ENCODE measurements at places on chromosomes 6 and 20.
A peak's percentile ranks its signal among the peaks of the same experiment; 100 is the strongest.

- DNase-seq = no peak
Measured at GRCh38 chr6:127796713-127797112, 104.1 kb downstream of the THEMIS start.

GRCh38 chr6:37525460-37526357, 26.0 kb upstream of the CCDC167 start:
- peak; percentile 30 for DNase-seq

DNA sequence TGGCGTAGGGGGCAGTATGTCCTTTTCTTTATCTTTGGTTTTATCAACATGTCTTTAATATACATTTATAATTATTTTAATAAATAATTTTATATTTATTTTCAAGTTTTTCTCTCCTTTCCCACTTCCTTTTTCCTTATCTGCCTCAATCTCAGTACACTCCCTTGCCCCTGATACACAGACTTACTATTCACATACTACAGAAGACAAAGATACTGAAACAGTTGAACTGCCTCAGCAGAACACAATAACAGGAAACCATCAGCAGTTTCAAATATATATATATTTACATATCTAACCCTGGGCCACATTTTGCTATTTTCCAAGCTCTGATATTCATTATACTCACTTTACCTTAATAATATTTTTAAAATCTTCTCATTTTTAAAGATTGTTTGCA, 19.8 kb downstream of the IBTK start:
- no peak for DNase-seq

DNA sequence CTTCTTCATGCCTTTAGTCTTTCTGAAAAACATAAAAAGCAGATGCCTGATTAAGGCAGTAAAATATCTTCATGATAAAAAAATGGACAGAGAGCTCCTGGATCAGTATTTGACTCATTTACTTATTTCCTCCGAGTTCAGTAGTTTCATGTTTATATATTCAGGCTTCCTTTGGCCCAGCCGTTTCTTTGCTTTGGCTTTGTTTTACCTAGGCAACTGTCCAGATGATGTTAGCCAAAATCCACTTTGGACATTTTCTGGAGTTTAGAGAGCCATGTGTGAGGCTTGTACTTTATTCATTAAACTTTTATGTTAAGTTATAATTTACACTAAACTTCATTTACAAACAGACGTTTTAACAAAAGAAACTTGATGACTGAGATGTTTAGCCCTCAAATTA, 307.1 kb upstream of the RSPO3 start:
- DNase-seq = peak; percentile 65

GRCh38 chr20:24872291-24873024, 76.6 kb upstream of the CST7 start:
- DNase-seq = no peak

- no peak for DNase-seq
Measured at GRCh38 chr6:54588176-54588575, 258.4 kb upstream of the FAM83B start.

- no peak for DNase-seq
Measured at GRCh38 chr20:3473944-3474343, 3.1 kb downstream of the ATRN start.

DNA sequence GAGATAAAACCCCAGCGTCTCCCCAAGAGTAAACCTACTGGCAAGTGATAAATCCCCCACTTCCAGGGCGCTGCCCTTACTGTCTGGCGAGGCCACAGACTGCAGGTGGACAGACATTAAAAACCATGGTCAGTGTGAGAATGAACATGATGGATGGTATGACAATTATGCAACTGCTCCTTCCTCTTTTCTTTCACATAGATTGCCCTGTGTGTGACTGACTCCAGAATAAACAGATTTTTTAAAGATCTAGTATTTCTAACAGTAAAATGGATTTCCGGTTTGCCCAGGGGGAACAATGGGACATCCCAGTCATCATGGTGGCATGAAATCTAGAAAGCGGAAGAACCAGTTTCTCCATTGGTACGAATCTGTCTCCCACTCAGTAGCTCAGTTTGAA, 153.7 kb downstream of the FOXC1 start:
- DNase-seq = no peak

All from fibroblast of lung (primary cell).